ENCODE measurements at places on chromosomes 12 and 14.

GRCh38 chr14:82126006-82126405 is 592.4 kb upstream of the SEL1L start:
- DNase-seq, result no peak

DNA sequence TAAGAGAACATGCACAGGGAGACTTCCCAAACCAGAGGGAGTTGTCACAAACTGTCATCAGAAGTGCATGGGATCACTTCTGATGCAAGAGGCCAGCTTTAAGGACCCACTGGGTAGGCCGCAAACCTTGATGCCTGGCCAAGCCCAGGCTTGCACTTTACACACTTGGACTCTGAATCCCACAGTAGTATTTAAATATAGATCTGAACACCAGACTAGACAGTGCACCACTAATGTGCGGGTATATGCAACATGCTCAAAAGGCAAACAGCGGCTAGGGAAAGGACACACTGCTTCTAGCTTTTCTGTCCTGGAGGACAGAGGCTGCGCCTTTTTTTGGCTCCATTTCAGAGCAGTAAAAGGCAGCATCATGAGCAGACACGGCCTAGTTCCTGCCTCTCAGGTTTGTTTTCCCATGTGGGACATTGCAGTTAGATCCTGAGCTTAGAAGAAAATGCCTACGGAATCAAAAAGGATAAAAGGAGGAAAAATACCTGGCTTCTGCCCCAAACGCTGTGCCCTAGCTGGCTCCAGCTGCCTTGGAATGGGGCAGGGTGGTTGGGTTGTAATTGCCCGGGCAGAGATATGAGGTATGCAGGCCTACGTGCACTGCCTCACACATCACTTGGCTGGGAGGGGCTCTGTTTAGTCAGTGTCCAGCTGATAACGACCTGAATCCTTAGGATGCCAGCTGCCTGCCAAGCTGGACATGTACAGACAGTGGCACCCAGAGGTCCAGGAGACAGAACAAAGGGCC is 84.5 kb upstream of the EGLN3 start:
- DNase-seq, result no peak

DNA sequence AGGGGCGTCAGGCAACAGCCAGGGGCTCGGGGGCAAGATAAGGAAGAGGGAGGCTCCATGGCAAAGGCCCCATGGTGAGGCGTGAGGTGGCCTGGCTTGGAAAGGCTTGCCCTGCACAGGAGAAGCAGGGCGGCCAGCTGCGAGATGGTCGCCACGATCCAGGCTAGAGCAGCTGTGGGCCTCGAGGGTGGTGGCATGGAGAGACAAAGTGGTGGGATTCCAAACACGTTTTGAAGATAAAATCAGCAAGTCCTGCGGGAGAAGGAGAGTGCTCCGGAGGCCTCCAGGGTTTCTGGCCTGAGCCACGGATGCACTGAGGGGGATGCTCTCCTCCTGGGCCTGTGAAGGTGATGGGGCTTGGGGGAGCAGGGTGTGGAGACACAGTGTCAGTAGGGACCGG is 20.5 kb upstream of the DLK1 start:
- no peak for DNase-seq

DNA sequence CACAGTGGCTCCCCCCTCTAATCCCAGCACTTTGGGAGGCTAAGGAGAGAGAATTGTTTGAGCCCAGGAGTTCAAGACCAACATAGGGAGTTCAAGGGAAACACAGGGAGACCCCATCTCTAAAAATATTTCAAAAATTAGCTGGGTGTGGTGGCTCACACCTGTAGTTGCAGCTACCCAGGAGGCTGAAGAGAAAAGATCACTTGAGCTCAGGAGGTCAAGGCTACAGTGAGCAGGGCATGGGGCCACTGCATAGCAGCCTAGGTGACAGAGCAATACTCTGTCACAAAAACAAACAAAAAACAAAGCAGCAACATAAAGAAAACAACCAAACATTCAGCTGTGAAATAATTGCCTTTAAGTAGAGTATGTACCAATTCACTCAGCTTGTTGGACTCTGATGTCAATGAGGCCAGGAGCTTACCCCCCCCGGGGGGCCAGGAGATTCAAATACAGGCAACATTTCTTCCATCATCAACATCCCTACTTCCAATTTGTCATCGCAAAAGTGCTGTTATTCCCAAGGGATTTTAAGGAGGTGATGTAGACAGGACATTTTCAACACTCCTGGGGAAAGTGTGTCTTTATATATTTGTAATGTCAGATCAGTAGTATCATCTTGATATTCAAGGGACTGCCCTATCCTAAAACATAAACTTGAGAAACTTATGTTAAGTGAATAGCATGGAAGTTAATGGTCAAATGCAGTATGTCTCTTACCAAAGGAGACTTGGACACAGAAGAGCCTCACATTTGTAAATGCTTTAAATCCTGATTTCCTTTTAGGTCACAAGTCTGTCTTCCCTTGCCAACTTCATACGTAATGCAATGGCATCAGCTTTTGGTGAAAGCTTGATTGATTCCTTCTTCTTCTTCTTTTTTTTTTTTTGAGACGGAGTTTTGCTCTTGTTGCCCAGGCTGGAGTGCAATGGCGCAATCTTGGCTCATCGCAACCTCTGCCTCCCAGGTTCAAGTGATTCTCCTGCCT is 40.6 kb upstream of the AEBP2 start:
- no peak for DNase-seq

GRCh38 chr14:97866664-97867063 is 1069.5 kb downstream of the VRK1 start:
- DNase-seq, result no peak
